Neural progenitor cell (in vitro differentiated cells): ENCODE measurements at places on chromosomes 4 and X. TPM values are rescaled to one million over a fixed set of nuclear protein-coding genes. Genes with fewer than 3 reads are reported as not detected.

The WAS gene
- 0.37 TPM in 1 of 2 replicates, not detected in the other for total RNA-seq

The SRPX gene
- total RNA-seq: 3.2 and 4.8 TPM in 2 replicates

The DDX3X gene
- total RNA-seq: 216 and 264 TPM in 2 replicates

The IQCM gene
- total RNA-seq: 0.26 TPM in 1 of 2 replicates, not detected in the other

GRCh38 chr4:97867557-97868091 is 275.7 kb downstream of the STPG2 start:
- DNase-seq: no peak

DNA sequence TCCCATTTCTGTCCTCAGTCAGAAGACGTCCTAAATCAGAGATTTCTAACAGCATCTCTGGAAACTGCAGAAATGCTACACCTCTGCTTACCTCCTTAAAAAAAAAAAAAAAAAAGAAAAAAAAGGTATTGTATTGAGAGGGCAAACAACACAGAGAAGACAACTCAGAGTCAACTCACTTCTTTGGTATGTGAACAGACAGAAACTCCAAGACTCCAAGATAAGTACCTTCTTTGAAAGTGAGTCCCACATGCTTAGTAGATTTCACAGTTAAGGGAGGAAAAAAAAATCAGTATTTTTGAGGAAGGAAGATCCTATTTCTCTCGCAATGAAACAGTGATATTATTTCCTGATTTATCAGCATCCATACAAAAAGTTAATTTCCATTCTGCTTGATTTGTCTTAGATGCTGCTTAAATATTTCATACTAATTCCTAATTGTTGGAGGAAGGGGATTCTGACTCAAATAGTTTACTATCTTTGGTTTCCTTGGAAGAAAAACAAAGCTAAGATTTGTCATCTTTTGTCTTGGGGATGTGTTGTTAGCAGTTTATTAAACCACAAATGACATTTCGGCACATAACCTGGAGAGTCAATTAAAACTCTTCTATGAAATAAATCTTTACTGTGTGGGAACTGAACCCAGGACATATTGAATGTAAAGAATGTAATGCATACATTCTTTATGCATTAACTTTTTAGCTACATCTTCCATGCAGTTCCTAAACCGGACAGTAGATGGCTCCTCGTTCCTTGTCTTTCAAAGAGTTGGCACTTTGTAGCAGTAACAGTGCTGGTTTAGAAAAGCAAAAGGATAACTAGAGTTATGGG is 4.7 kb downstream of the RASGEF1B start:
- peak; percentile 82 for DNase-seq

- DNase-seq: no peak
Measured at GRCh38 chr4:89266128-89266527, 41.5 kb downstream of the GPRIN3 start.

GRCh38 chrX:22081475-22082092 is 49.5 kb downstream of the PHEX start:
- DNase-seq: peak; percentile 67

- no peak for DNase-seq
Measured at GRCh38 chr4:60923075-60923474, 277.1 kb upstream of the ADGRL3 start.

- DNase-seq: no peak
Measured at GRCh38 chr4:1608196-1608820, 75.8 kb downstream of the FAM53A start.

GRCh38 chr4:46270986-46271596 is 118.8 kb downstream of the GABRA2 start:
- DNase-seq: peak; percentile 19

DNA sequence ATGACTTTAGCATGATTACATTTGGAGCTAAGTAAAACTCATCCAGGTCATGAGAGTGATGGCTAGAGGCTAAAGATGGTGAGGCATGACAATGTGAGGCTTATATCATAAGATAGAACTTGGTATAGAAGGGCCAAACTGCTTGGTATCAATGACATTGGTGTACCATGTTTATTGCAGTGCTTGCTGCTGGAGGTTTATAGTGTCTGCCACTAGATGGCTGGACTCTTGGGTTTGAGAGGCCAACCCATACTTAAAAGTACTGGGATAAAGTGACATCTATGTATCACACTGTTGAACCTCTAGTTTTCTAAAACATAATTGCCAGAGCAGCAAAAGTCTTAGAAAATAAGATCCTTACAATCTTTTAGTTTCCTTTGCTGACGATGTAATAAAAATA is 83.0 kb upstream of the TACR3 start:
- peak; percentile 13 for DNase-seq

DNA sequence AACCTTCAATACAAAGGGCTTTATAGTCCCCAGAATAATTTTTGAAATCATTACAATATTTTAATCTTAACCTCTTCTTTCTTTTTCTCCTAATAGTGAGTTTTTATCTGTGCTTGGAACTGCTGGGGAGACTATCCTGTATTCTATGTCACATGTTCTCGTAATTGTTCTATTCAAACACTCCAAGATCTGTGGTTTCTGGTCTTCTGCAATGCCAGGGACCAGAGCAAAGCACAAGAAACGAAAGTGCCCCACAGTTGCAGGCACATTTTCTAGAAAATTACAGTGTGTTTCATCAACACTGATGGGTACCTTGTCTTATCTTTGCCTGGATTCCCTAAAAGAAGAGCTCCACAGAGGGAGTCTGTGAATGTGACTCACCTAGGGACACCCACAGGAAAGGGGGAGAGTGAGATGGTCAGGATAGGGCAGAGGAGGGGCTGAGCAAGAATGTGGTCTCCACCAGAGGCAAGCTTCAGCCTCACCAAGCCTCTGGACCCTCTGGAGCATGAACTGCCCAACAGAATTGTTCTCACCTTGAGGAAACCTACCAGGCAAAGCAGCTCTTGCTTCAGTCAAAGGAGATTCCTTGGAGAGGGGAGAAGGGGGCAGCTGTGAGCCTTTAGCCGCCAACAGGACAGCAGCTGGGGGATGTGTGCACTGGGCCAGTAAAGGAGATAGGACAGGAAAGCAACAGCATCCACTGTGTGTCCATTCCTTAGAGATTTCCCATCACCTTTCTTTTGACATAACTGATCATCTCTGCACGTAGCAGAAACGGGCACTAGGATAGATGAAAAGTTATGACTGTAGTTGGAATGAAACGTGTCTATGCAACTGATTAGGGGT is 25.9 kb downstream of the UNC5C start:
- DNase-seq: no peak

DNA sequence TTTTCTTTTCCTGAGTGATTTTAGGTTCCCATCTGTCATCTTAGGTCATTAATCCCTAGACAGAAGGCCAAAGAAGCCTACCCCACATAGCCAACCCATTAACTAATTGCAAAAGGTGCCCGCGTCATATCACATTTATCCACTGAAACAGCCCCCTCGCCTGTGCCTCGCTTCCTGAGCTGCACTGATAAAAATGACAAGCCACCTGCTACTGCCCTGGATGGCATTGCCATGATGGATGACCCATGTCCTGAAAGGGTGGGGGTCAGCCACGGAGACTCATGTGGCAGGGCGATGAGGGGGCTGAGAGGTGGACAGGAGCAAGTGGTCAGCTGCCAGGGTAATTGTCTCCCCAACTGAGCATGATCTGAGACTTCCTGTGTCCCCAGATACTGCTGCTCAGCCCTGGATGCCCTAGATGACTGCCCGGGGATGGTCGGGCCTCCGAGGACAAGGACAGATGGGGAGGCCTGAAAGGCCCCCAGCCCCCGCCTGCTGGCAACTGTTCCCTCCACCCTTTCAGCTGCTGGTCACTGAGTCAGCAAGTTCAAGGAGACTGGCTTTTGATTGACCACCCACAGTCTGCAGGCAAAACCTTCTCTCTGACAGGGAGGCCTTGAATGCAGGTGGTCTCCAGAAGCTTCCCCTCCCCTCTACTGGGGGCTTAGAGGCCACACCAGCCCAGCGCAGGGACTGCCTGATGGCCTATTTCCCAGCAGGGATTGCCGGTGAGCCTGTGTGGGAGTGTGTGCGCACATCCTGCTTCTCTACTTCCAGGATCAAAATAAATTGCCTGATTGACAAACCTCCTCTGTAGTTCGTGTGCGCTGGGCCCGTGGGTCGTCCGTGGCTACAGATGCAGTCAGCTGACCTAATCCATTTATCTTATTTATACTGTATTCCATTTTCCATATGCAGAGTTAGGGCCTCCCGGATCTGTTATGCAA is 496.3 kb downstream of the BCOR start:
- DNase-seq: no peak
